ENCODE measurements at places on chromosomes 12 and 14.

DNA sequence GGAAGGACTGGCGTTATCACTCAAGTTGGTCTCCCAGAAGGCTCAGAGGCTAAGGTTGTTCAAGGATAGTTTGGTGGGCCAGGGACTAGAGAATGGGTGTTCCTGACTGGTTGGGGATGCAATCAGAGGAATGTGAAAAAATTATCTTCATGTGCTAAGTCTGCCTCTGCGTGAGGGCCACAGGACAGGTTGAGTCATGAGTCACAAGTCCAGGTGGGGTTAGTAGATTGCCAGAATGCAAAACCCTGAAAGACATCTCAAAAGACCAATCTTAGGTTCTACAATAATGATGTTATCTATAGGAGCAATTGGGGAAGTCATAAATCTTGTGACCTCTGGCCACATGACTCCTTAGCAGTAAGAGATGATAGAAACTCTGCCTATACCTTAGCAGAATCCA is 220.1 kb upstream of the EEA1 start:
- H3K27me3 ChIP-seq: no peaks in the 10 kb centered on the region
- no peak for DNase-seq
- H3K4me1 ChIP-seq: no peaks in the 10 kb centered on the region
- H3K36me3 ChIP-seq: no peaks in the 10 kb centered on the region
- no peak overlapping the region for H3K27ac ChIP-seq
- H3K4me3 ChIP-seq: no peak overlapping the region

GRCh38 chr12:124940143-124940392 is 25.6 kb upstream of the UBC start:
- peak overlapping the region; percentile 70 for H3K4me3 ChIP-seq
- H3K27me3 ChIP-seq: no peaks in the 10 kb centered on the region
- DNase-seq: no peak
- peaks cover 28% of the 10 kb centered on the region for H3K4me1 ChIP-seq
- peaks cover 3% of the 10 kb centered on the region for H3K36me3 ChIP-seq
- H3K27ac ChIP-seq: no peak overlapping the region

GRCh38 chr12:99911967-99912366 is 72.8 kb downstream of the ANKS1B start:
- no peaks in the 10 kb centered on the region for H3K36me3 ChIP-seq
- H3K4me3 ChIP-seq: no peak overlapping the region
- H3K4me1 ChIP-seq: no peaks in the 10 kb centered on the region
- no peak overlapping the region for H3K27ac ChIP-seq

DNA sequence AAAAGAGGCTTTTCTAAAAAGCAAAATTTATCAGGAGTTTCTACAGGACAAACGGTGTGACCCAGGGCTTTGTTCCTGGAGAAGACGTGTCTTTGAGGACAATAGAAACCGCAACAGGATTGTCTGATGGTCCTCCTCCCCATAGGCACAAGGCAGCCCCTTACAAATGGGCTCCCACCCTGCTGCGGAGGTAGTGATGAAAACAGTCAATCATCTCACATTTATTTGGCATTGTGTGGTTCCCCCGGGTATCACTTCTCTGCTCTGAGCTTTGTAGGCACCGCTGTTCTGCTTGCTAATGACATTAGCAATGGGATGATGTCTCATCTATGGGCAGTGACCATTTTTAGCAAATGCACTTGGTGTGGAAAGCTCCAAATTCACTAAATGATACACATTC is 155.5 kb upstream of the TMPO start:
- no peaks in the 10 kb centered on the region for H3K4me1 ChIP-seq
- no peak overlapping the region for H3K27ac ChIP-seq
- DNase-seq: no peak

- H3K27ac ChIP-seq: no peak overlapping the region
- H3K27me3 ChIP-seq: no peaks in the 10 kb centered on the region
- H3K36me3 ChIP-seq: no peaks in the 10 kb centered on the region
- peaks cover 21% of the 10 kb centered on the region for H3K4me1 ChIP-seq
- peak; percentile 52 for DNase-seq
Measured at GRCh38 chr12:122947352-122947792, 18.9 kb downstream of the ABCB9 start.

DNA sequence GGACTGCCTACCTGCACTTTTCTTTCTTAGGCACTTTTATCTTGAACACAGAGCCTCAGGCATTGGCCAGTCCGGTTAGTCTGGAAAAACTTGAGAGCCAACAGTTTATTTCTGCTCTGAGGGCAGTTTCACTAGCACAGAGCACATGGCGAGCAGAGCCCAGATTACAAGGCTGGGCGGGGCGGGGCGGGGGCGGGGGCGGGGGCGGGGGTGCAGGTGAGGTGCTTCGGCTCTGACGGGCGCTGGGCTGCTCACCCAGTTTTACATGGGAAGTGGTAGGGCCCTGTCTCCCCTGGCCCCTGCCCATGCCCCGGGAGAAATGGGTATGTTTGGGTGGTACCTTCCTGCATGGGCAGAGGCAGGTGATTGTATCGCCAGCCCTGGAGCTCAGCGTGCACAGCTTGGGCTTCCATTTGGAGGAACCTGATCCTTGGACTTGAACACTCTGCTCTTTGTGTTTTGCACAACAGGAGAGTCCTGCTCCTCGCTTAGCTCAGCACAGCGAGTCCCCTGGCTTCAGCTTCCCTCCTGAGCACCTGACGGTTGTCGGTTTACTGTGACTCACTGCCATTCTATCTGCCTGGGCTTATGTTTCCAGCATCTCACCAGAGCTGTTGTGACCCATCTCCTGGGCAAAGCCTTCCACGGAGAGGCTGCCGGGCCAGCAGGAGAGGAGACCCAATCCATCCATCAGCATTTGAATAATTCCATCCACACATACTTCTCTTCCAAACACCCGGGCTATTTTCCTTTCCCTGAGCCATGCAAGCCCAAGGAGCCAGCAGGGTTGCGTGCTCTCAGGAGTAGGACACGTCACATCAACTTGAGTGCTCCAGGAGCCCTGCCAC is 108.5 kb downstream of the ARF6 start:
- H3K36me3 ChIP-seq: no peaks in the 10 kb centered on the region
- no peaks in the 10 kb centered on the region for H3K27me3 ChIP-seq
- H3K4me1 ChIP-seq: peaks cover 74% of the 10 kb centered on the region
- H3K4me3 ChIP-seq: peak overlapping the region; percentile 61

GRCh38 chr12:85979641-85980040 is 105.5 kb downstream of the NTS start:
- DNase-seq: no peak
- H3K4me1 ChIP-seq: no peaks in the 10 kb centered on the region
- no peak overlapping the region for H3K4me3 ChIP-seq

DNA sequence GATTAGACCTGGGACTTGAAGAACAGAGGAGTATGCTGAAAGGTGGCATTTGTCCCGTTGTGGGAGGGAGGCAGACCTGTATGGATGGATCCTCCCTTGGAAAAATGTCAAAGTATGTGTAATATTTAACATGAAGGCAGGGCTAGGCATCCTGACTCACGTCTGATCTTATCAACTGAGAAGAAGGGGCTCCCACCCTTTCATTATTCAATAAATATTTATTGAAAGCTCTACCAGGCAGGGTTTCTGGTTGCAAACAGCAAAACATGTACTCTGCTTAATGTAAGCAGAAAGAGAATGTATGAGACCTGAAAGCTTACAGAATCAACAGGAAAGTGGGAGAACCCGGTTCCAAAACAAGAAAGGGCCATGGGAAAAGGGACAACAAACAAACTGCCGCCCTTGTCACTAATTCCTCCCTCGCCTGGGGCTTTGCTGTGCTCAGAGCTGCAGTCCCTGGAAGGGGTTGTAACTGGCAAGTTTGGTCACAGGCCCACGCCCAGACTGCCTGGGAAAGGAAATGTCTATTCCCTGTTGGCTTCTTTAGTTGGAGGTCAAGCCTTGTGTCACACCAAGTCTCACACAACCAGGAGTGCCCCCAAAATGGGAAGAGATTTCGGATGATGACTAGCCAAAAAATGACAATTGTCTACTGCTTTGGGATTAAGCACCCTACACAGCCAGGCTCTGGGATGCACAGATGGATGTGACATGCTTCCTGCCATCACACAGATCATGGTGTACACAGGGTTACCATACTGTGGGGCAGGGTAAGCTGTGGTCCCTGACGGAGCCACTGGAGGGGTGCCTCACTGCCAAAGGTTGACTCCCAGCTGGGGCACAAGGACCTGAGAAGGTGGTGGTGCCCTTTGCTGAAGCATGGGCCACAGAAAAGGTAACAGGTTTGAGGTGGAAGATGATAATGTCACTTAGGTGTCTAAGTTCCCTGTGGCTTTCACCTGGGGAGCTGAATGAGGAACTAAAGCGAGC is 36.8 kb downstream of the RAB35 start:
- peaks cover 22% of the 10 kb centered on the region for H3K36me3 ChIP-seq
- no peaks in the 10 kb centered on the region for H3K27me3 ChIP-seq
- H3K4me1 ChIP-seq: peaks cover 26% of the 10 kb centered on the region
- no peak for DNase-seq
- no peak overlapping the region for H3K4me3 ChIP-seq

GRCh38 chr12:104188534-104188933 is 27.0 kb upstream of the TXNRD1 start:
- no peak overlapping the region for H3K4me3 ChIP-seq
- no peaks in the 10 kb centered on the region for H3K36me3 ChIP-seq
- no peak for DNase-seq
- no peaks in the 10 kb centered on the region for H3K4me1 ChIP-seq
- H3K27me3 ChIP-seq: no peaks in the 10 kb centered on the region

GRCh38 chr14:88064841-88065240 is 59.9 kb downstream of the GPR65 start:
- H3K27ac ChIP-seq: no peak overlapping the region
- DNase-seq: no peak
- no peaks in the 10 kb centered on the region for H3K27me3 ChIP-seq
- no peaks in the 10 kb centered on the region for H3K4me1 ChIP-seq
- no peak overlapping the region for H3K4me3 ChIP-seq

GRCh38 chr12:41485203-41485602 is 297.1 kb downstream of the PDZRN4 start:
- H3K4me1 ChIP-seq: no peaks in the 10 kb centered on the region
- no peak for DNase-seq
- no peaks in the 10 kb centered on the region for H3K27me3 ChIP-seq
- H3K36me3 ChIP-seq: no peaks in the 10 kb centered on the region
- H3K27ac ChIP-seq: no peak overlapping the region
- no peak overlapping the region for H3K4me3 ChIP-seq

DNA sequence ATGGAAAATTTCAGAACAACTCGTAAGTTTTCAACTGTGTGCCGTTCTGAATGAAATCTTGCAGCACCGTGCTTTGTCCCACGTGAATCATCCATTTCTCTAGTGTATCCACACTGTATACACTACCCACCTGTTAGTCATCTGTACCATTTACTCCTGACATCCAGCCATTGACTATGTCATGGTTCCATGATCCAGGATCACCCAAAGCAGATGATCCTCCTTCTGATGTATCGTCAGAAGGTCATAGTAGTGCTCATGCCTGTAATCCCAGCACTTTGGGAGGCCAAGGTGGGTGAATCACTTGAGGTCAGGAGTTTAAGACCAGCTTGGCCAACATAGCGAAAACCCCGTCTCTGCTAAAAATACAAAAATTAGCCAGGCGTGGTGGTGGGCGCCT is 122.9 kb downstream of the PPHLN1 start:
- H3K4me3 ChIP-seq: no peak overlapping the region
- no peaks in the 10 kb centered on the region for H3K4me1 ChIP-seq
- peaks cover 25% of the 10 kb centered on the region for H3K36me3 ChIP-seq
- no peak overlapping the region for H3K27ac ChIP-seq

DNA sequence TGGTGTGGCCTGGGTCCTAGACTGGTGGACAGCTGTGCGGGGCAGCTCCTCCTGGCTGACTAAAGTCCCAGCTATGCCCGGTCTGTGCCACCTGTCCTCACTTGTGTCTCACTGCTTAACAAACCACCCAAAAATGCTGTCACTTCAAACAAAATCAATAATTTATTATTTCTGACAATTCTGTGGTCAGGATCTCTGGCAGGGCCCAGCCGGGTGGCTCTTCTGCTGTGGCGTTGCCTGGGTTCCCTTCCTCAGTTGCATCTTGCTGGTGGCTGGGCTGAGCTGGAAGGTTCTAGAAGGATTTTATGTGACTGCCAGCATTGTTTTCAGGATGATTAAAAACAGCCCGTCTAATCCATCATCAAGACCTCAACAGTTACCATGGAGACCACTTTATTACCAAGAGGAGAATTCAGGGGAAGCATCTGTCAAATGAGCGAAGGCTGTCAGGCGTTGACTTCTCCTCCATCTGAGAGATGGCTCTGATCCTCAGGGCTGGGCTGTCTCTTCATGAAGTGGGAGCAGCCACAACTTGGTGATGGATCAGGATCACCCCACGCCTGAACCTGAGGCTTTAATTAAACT is 280.6 kb upstream of the SFSWAP start:
- H3K4me1 ChIP-seq: no peaks in the 10 kb centered on the region
- no peak overlapping the region for H3K27ac ChIP-seq
- no peaks in the 10 kb centered on the region for H3K36me3 ChIP-seq
- peaks cover 4% of the 10 kb centered on the region for H3K27me3 ChIP-seq
- no peak overlapping the region for H3K4me3 ChIP-seq

DNA sequence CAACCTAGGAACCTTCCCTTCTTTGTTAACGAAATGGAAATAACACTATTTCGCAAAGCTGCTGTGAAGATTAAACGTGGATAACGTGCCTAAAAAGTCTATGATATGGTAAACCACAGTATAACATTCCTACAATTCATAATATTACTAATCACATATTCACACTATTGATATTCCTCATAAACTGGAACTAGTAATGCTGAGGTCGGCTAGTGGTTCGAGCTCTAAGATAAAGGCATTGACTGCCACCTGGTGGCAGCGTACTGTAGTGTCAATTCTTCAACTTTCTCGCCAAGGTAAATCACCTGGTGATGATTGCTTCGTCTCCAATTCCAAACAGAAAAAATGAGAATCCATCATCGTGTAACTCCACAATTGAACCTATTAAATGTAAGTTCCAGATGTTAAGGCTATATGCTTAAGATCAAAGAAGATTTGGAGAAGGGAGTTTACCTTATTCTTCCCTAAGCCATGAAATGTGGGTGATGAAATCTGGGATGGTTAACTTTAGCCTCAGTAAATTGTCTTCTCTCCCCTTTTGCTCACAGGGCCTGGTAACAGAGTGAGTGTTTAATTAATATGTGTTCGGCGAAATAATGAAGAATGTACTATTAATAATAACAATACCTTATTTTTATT is 197.5 kb upstream of the TMEM132C start:
- H3K27me3 ChIP-seq: no peaks in the 10 kb centered on the region
- no peaks in the 10 kb centered on the region for H3K4me1 ChIP-seq
- H3K36me3 ChIP-seq: no peaks in the 10 kb centered on the region

- H3K4me3 ChIP-seq: peak overlapping the region; percentile 95
- no peak for DNase-seq
- no peaks in the 10 kb centered on the region for H3K27me3 ChIP-seq
- H3K27ac ChIP-seq: peak overlapping the region; percentile 82
- H3K36me3 ChIP-seq: peaks cover 3% of the 10 kb centered on the region
Measured at GRCh38 chr12:4270831-4271716, 2.5 kb upstream of the CCND2 start.

- no peak overlapping the region for H3K4me3 ChIP-seq
- no peaks in the 10 kb centered on the region for H3K27me3 ChIP-seq
- no peak for DNase-seq
- no peaks in the 10 kb centered on the region for H3K4me1 ChIP-seq
Measured at GRCh38 chr14:94747739-94748138, 22.2 kb downstream of the GSC start.

All from CD4-positive, alpha-beta T cell (primary cell).